Aortic smooth muscle cell (primary cell): ENCODE measurements at places on chromosomes 5 and 9. TPM values are rescaled to one million over a fixed set of nuclear protein-coding genes. Genes with fewer than 3 reads are reported as not detected.

PPP3R2 gene
- total RNA-seq = not detected in 2 replicates

KIF24 gene
- 2.1 and 2.9 TPM in 2 replicates for total RNA-seq

SPATA31C1 gene
- not detected in 2 replicates for total RNA-seq

CDC14B gene
- 22.1 and 33.7 TPM in 2 replicates for total RNA-seq

FRMD3 gene
- total RNA-seq = 3.7 and 3.9 TPM in 2 replicates

IL5 gene
- total RNA-seq = not detected in 2 replicates

MUSK gene
- 0.13 and 0.56 TPM in 2 replicates for total RNA-seq

MARCHF11 gene
- not detected in 2 replicates for total RNA-seq

HTR4 gene
- total RNA-seq = 1.9 and 5.7 TPM in 2 replicates

ANKHD1 gene
- total RNA-seq = 67.5 and 70.9 TPM in 2 replicates

TESK1 gene
- total RNA-seq = 8.2 and 9.6 TPM in 2 replicates

WDR31 gene
- total RNA-seq = 2.1 and 2.9 TPM in 2 replicates

KCNV2 gene
- not detected in 2 replicates for total RNA-seq

MEIKIN gene
- total RNA-seq = 0.06 TPM in 1 of 2 replicates, not detected in the other

MYO10 gene
- 42.0 and 48.4 TPM in 2 replicates for total RNA-seq

SARDH gene
- 2.5 and 7.4 TPM in 2 replicates for total RNA-seq

TMOD1 gene
- total RNA-seq = 0.79 and 1.9 TPM in 2 replicates

FABP6 gene
- not detected in 2 replicates for total RNA-seq

VPS13A gene
- 22.8 and 22.9 TPM in 2 replicates for total RNA-seq

NMUR2 gene
- not detected in 2 replicates for total RNA-seq

WWC1 gene
- total RNA-seq = 0.19 and 0.66 TPM in 2 replicates
